ENCODE measurements at places on chromosomes 11 and 22.

GRCh38 chr22:40898850-40899357 lies 37.0 kb upstream of the DNAJB7 start:
- DNase-seq = no peak

DNA sequence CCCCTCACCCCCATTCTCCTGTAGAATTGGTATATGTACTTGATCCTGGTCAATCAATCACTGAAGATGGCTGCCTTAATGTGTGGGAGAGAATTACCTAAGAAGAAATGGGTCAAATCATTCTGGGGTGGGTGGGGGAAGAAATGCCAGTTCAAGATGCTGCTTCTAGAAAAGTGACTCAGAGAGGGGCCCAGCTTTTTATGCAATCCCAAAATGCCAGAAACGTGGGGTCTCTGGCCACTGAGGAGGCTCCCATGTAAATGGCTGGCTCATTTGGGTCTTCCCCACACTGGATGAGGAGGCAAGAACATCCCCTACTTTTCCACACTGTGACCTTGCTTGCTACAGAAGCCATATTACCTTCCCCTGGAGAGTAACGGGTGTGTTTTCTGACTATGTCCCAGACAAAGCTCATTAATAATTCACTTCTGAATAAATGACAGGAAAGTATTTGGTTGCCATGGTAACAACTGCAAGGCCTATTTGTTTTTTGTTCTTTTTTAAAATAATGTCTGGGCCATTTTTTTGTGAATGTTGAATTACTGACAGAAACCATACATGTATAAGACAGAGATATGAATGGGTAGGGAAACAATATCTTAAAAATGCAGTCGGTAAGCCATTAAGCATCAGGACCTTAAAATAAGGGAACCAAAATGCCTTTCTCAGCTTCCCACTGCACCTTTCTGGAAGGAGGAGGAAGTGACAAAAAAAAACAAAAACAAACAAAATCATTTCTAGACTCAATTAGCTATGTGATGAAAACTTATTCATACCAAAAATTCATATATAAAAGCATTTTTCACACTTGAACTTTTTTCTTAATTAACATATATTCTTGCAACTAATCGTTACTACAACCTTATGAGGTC lies 32.0 kb downstream of the SLC1A2 start:
- DNase-seq = no peak

GRCh38 chr11:112581747-112582146 lies 321.1 kb upstream of the PLET1 start:
- no peak for DNase-seq

DNA sequence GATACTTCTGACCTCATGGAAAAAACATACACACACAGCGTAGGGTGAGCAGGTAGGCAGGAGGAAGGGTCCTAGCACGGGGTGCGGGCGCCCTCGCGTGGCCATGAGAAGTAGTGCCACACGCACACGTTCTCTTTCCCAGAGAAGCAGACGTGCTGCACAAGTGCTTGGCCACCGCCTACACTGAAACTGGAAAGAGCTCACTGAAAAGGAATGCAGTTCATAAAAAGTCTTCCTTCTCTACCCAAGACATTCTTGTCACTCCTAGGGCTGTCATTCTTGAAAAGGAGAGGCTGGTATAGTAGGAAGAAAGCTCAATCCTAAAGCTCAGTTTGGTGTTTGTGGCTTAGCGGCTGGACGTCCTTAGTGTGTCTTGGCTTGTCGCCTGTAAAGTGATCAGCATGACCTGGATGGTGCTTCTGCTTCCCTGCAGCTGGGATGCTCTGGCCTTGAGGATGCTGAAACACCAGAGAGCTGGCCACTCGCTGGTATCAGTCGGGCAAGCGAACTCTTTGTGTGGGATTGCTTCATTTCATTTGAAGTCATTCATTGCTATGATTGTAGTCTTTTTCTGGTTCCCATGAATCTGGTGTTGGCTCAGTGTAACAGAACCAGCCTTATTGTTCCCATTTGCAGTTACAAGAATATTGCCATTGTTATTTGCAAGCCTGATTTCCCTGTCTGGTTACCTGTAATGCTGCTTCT lies 303.8 kb downstream of the NTM start:
- DNase-seq = peak; percentile 81

Data from endothelial cell (in vitro differentiated cells).